ENCODE measurements at places on chromosomes 5 and 9. TPM values are rescaled to one million over a fixed set of nuclear protein-coding genes. Genes with fewer than 3 reads are reported as not detected.

SPATA31C1 gene
- total RNA-seq, result not detected

TSPAN17 gene
- total RNA-seq, result 24.1 TPM

CD14 gene
- 0.86 TPM for total RNA-seq

IFNA21 gene
- total RNA-seq, result not detected

IFNA13 gene
- not detected for total RNA-seq

NUTM2G gene
- not detected for total RNA-seq

ROPN1L gene
- not detected for total RNA-seq

TRIM14 gene
- total RNA-seq, result 40.6 TPM

KIAA0825 gene
- total RNA-seq, result 0.34 TPM

IL17B gene
- total RNA-seq, result not detected

NR4A3 gene
- total RNA-seq, result 23.2 TPM

SLC6A3 gene
- total RNA-seq, result not detected

CTSV gene
- not detected for total RNA-seq

Measured in activated T-cell treated with anti-CD3 and anti-CD28 coated beads, Interleukin-2, amount 50 U/mL, for 4 hours (primary cell).